M059J (cell line): ENCODE measurements at places on chromosomes 3 and 15. TPM values are rescaled to one million over a fixed set of nuclear protein-coding genes. Genes with fewer than 3 reads are reported as not detected.

- peak; percentile 67 for DNase-seq
Measured at GRCh38 chr15:60006203-60006862, 2.2 kb downstream of the FOXB1 start.

- DNase-seq, result no peak
Measured at GRCh38 chr15:81562986-81563385, 189.0 kb upstream of the TMC3 start.

GRCh38 chr3:190595179-190595795, 81.4 kb downstream of the IL1RAP start:
- DNase-seq, result no peak

DNA sequence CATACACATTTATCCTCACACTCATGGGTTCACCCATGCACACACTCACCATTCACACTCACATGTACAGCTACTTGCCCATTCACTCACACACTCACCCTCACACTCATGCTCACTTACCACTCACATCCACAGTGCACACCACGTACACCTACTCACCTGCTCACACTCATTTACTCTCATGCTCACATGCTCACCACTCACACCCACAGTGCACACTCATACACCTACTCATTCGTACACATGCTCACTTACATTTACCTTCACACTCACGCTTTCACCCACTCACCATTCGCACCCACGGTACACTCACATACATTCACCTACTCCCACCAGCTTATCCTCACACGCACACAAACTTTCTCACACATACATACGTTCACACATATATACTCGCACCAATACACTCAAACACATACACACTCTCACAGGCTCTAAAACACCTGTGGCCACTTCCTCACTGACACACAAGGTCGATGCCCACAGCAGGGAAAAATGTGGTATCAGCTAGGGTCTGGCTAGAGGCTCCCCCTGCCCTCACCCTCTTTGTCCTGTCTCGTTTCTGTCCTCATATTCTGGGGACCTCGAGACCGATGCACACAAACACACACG, 46.0 kb downstream of the NUP210 start:
- no peak for DNase-seq

DNA sequence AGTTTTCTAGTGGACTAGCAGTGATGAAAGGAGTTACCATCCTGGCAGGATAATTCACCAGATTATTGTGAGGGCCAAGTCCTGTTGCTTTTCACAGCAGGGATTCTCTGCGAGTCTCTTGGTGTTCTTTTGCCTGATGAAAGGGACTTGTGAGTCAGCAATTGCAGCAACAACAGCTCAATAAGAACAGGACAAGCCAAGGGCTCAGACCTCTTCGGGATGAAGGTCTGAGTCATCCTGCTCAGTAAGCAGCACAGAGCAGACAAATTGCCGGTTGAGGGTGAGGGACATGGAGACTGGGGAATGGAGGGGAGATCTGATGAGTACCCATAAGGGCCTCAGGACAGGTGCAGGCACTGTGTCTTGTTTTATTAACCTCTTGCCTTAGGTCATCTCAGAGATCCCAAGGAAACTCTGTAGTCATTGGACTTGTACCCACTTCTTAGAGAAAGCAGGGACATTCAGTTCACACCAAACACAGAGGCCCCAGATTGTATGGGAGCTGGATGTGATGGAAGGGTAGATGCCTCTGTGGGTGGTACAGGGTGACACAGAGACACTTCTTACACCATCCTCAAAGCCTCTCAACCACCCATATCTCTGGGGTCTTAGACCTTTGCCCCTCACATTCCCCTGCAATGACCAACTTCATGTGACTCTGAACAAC, 173.8 kb upstream of the TLE3 start:
- DNase-seq, result peak; percentile 92

DNA sequence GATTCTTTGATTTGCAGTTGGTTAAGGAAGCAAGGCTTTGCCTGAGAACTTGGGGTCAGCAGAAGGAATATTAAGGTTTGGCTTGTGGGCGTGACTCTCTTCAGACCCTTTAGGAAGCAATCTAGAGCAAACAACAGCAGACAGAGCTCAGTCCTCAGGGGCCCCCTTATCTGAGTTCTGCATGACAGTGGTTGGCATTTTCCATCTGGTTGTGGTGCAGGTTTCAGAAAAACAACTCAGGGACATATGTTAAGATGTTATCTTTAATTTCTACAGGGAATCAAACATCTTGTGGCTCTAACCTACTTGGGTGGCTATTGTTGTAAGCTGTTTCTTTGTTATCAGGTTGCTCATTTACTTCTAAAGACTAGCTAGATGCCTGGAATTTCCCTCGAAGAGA, 141.4 kb downstream of the VPS8 start:
- no peak for DNase-seq

GRCh38 chr3:145704020-145704419, 457.0 kb downstream of the PLOD2 start:
- no peak for DNase-seq

GRCh38 chr15:29822100-29822683, at the start of gene TJP1:
TSS of gene TJP1 (minus strand) at chr15:29822468. CDS start at chr15:29822028, 440 bp downstream.
- DNase-seq, result peak; percentile 74

GRCh38 chr15:42523331-42523730, 25.3 kb downstream of the LRRC57 start:
- DNase-seq, result no peak

- no peak for DNase-seq
Measured at GRCh38 chr3:42659451-42660130, 6.1 kb downstream of the ZBTB47 start.

- DNase-seq, result no peak
Measured at GRCh38 chr3:110383356-110383755, 688.3 kb upstream of the NECTIN3 start.

DNA sequence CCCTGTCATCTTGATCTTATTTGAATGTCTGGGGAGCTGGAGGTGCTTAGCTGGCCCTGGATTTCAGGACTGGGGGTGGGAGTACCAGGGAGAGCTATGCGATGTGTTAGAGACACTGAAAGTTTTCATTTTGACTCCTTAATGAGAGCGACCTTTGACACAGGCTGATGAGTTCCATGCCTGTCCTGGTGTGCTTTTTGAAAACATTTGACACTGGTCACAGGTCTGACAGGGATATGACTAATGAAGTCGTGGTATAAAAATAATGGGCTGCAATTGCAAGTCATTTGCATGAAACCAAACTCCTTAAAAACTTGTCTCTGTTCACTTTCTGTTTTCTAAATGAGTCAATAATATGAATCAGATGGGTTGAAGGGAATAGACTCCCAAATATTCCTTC, 81.9 kb downstream of the MECOM start:
- peak; percentile 71 for DNase-seq

DNA sequence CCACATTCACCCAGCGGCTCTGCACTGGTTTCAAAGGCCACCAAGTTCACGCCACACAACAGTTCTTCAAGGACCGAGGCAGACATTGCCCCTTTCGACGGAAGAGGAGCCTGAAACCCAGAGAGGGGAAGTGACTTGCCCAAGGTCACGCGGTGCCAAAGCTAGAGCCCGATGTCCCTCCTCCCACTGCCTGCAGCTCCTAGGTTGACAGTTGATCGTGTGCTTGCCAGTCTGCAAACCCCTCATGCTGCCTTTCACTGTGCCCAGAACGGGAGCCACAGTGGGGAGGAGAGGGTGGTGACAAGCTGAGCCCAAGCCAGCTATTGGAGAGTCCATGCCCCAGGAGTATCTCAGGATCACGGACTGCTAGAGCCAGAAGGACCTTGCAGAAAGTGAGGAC, 230.9 kb downstream of the XXYLT1 start:
- no peak for DNase-seq

- no peak for DNase-seq
Measured at GRCh38 chr3:17573396-17573795, 169.0 kb downstream of the TBC1D5 start.

- peak; percentile 65 for DNase-seq
Measured at GRCh38 chr3:112136959-112137693, 4.1 kb upstream of the GCSAM start.

DNA sequence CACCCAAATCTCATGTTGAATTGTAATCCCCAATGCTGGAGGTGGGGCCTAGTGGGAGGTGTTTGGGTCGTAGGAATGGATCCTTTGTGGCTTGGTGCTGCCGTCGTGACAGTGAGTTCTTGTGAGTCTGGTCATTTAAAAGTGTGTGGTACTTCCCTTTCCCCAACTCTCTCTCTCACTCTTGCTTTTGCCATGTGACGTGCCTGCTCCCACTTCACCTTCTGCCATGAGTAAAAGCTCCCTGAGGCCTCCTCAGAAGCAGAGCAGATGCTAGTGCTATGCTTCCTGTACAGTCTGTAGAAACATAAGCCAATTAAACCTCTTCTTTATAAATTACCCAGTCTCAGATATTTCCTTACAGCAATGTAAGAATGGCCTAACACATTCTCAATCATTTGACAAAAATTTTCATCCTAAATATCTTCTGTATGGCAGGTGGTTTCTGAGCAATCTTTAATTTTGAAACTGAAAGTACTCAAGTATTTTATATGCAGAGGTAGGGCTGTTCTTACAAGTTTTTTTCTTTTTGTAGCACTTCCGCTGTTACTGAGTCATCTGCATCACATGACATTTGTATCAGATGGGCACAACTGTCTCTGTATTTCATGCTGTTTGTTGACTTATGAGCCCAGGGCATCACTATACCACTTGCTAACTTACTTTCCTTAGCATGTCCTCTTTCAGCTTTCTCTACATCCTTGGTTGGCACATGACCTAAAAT, 8.8 kb downstream of the RPL39L start:
- DNase-seq, result peak; percentile 87

GRCh38 chr3:128376516-128376915, 90.2 kb downstream of the DNAJB8 start:
- no peak for DNase-seq

GRCh38 chr15:45306105-45306504, 54.1 kb downstream of the SLC28A2 start:
- DNase-seq, result no peak

- DNase-seq, result no peak
Measured at GRCh38 chr3:55692295-55692956, 205.3 kb upstream of the WNT5A start.

- DNase-seq, result no peak
Measured at GRCh38 chr3:138578141-138578540, 15.9 kb downstream of the CEP70 start.

- DNase-seq, result no peak
Measured at GRCh38 chr15:58983261-58983660, 4.2 kb upstream of the RNF111 start.

DNA sequence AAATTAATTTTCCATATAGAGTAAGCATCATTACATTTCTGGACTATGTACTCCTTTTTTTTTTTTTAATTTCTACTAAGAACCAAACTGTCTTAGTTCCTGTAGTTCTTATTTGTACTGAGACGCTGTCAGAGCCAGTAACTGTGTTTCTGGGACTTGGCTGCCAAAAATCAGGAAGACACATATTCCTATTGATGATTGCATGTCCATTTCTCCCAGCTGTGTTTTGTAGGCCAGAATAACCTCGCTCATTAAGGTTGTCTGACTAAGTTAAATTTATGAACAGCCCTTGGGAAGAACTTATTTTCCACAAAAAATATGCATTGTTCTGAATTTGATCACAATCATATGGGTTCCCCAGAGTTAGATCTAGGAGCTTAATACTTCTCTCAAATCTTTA, 29.5 kb downstream of the PLSCR5 start:
- DNase-seq, result no peak

GRCh38 chr3:184332370-184333090, 4.9 kb upstream of the FAM131A start:
- DNase-seq, result peak; percentile 97

GRCh38 chr3:197709135-197709534, 27.6 kb downstream of the RUBCN start:
- DNase-seq, result no peak

DNA sequence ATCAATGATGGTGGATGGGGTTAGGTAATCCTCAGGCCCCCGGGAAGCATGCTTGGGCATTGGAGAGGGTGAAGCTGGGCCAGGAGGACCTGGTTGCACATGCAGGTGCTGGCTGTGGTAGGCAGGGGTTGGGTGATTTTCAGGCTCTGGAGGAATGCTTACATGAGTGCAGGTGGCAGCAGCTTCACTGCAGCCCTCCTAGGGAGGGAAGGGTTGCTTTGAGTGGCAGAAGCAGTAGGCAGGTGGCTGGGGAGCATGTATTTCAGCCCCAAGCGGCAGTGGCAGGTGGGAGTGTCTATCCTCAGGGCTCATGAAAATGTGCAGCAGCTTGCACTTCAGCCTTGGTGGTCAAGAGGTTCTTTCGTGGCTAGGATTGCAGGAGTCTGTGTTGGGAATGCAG, 230.0 kb upstream of the CTNNB1 start:
- no peak for DNase-seq

The WNT5A gene
- 92.8 and 113 TPM in 2 replicates for total RNA-seq

The IL5RA gene
- not detected in 2 replicates for total RNA-seq

The SLC9A9 gene
- 0.10 TPM in 1 of 2 replicates, not detected in the other for total RNA-seq

The GATA2 gene
- total RNA-seq, result 22.7 and 36.3 TPM in 2 replicates

The TRMT10C gene
- 47.6 and 53.6 TPM in 2 replicates for total RNA-seq

The PIF1 gene
- 9.0 and 11.1 TPM in 2 replicates for total RNA-seq

The SPESP1 gene
- total RNA-seq, result not detected in 2 replicates

The HTR3D gene
- not detected in 2 replicates for total RNA-seq

The TOMM70 gene
- total RNA-seq, result 59.3 and 92.9 TPM in 2 replicates

The CLDN18 gene
- total RNA-seq, result not detected in 2 replicates

The NOP10 gene
- total RNA-seq, result 319 and 492 TPM in 2 replicates

The GOLGA6L7 gene
- total RNA-seq, result not detected in 2 replicates
